ENCODE measurements at places on chromosomes 3 and 15.

DNA sequence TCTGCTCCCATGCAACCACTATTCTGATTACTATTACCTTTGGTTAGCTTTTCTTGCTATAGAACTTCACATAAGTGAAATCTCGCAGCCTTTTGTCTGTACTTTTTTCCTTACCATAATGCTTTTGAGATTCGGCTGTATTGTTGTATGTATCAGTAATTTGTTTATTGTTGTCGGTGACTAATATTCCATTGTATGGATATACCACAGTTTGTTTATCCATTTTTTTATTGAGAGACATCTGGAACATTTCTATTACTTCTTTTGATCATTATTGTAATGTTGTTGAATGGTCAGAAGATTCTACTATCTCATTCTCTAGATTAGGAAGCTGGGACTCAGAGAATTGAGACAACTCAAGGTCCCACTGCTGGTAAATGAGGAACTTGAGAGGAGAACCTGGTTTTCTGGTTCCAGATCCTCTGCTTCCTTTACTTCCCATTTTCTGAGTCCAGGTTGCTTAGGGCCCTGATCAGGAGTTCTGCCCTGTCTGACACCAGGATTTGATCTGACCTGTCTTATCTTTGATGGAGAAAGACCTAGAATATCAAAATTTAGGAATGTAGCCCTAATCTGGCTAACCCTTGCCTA lies 18.2 kb upstream of the SPTSSB start:
- DNase-seq, result no peak

DNA sequence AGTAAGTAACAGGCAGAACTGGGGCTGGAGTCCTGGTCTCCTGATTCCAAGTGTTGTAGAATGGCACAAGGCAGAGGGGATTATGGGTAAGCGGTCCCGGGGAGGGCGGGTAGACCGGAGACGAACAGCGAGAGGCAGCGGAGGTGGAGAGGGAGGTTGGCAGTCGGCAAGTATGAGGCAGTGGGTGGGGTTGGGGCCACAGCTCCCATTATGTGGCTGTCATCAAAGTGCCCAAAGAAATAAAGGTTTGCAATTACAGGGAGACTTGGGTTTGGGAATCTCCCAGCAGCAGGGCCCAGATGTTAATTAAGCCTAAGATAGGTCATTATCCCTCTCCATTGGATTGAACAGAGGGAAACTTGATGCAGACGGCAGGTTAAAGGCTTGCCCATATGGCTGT lies 16.9 kb downstream of the FAM43A start:
- DNase-seq, result no peak

GRCh38 chr3:69199942-69200341 lies 77.5 kb upstream of the LMOD3 start:
- DNase-seq, result no peak

GRCh38 chr3:76943058-76943457 lies 96.8 kb upstream of the ROBO2 start:
- DNase-seq, result no peak

- DNase-seq, result no peak
Observed at GRCh38 chr3:104461431-104461830, 905.3 kb upstream of the ALCAM start.

DNA sequence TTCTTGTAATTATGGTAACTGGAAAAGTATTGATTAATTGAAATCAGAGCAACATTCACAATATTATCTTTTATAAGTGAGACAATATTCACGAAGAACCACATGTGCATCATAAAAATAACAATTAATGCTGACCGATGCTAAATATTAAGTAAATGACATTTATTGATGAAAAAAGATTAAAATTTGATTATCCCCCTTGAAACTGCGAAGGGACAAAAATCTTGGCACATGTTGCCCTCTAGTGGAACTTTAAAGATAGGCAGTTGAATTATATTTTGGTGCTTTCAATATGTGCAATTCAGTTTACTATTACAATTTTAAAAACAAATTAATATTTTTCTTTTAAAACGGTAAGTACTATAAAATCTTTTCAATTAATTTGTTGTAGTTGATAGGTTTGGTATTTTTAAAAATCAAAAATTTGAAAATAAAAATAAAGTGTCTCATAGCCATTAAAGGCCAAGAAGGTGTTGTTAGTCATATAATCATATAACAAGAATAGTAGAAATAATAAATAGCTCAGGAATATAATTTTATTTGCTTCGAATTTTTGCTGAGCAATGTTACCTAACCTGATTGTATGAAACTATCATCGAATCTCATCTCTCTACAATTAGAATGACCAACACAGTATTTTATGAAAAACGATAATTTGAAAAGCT lies 270.2 kb downstream of the ROBO1 start:
- DNase-seq, result no peak

DNA sequence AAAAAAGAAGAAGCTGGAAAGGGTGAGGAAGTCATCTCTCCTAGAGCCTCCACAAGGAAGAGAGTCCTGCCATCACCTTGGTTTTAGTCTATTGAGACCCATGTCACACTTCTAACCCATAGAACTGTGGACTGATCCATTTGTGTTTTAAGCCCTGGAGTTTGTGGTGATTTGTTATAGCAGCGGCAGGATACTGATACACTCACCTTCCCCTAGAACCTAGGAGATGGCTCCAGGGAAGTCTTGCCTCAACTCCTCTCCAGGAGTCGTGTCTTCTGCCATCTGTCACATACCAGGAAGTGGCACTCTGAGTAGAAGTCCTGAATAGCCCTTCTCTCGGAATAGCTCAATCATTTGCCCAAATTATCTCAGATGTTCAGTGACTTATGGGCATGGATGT lies 14.6 kb upstream of the APBA2 start:
- no peak for DNase-seq

- DNase-seq, result no peak
Observed at GRCh38 chr3:49718858-49719213, 648 bp downstream of the AMIGO3 start.

DNA sequence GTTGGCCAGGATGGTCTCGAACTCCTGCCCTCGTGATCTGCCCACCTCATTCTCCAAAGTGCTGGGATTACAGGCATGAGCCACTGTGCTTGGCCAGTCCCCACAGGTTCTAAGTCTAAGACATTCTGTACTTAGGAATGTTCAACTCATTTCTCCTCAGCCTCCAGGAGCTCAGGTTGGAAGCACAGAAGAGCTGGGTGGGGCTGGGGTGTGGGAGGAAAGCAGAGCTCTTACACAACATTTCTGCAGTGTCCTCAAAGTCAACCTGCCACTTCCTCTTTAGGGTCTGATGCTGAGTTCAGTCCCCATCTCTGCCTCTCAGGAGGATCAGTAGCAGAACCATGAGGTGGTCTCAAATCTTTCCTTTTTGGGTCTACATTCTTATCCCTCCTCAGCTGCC lies 75.5 kb downstream of the MRPL46 start:
- no peak for DNase-seq

DNA sequence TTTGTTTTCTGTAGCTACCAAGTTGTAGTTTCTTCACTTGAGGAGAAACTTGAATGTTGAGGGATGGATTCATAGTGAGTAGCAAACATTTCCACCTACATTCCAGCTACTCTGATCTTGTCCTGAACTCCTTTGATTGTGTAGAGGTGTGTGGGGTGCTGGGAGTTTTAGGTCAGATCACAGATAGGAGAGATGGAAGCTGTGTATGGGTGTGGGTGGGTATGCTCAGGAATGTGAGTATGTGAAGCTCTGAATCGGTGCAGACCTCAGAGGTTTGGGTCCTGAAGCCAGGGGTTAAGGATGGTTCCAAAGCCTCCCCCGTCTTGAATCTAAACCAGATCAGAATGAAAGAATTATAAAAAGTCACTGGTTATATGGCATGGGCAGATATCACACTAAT lies 52.6 kb upstream of the VILL start:
- DNase-seq, result no peak

DNA sequence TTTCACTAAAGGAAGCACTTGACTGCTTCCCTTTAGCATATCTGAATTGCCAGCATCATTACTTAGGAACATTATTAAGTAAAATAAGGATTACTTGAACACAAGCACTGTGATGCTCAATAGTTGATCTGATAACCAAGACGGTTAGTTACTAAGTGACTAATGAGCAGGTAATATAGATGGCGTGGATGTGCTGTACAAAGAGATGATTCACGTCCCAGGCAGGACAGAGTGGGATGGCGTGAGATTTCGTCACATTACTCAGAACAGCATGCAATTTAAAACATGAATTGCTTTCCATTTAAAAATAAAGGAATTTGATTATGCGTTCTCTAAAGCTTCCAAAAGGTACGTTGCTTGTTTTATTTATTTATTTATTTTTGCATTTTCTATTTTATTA lies 240.0 kb upstream of the ARHGEF26 start:
- DNase-seq, result no peak

GRCh38 chr3:171835116-171835515 lies 8.0 kb upstream of the TMEM212 start:
- no peak for DNase-seq
